ENCODE measurements at places on chromosomes 1 and 21. TPM values are rescaled to one million over a fixed set of nuclear protein-coding genes. Genes with fewer than 3 reads are reported as not detected.

AUNIP gene
- total RNA-seq: 5.9 TPM

GPR25 gene
- total RNA-seq: not detected

BGLAP gene
- not detected for total RNA-seq

GRCh38 chr21:16912075-16912474, 600.8 kb upstream of the CXADR start:
- H3K4me3 ChIP-seq: no peak overlapping the region
- DNase-seq: no peak
- no peaks in the 10 kb centered on the region for H3K36me3 ChIP-seq
- no peaks in the 10 kb centered on the region for H3K27me3 ChIP-seq
- H3K27ac ChIP-seq: peak overlapping the region; percentile 55

GRCh38 chr1:219993554-219994433, 52.5 kb downstream of the EPRS1 start:
- H3K36me3 ChIP-seq: peaks cover 24% of the 10 kb centered on the region
- H3K4me1 ChIP-seq: no peaks in the 10 kb centered on the region
- H3K27ac ChIP-seq: no peak overlapping the region
- no peak for DNase-seq
- no peak overlapping the region for H3K4me3 ChIP-seq

DNA sequence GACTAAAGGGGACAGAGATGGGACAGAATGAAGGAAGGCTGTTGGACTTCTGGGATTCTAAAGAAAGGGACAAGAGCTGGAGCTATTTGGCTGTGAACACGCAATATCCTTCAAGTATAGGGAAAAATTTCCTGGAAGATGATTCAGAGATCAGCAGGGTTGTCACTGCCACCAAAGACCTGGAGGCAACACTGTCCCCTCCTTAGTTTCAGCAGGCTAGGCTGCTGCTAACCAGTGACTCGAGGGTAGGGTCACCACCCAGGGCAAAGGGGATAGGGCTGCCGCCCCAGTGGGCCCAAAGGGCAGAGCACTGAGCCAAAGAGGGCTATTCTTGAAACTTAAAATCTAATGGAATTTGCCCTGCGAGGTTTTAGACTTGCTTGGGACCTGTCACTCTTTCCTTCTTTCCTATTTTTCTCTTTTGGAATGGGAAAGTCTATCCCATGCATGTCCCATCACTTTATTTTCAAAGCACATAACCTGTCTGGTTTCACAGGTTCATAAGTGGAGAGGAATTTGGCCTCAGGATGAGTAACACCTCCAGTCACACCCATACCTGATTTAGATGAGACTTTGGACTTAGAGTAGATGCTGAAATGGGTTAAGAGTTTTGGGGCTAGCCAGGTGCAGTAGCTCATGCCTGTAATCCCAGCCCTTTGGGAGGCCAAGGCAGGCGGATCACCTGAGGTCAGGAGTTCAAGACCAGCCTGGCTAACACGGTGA, 11.9 kb downstream of the IFNLR1 start:
- H3K27ac ChIP-seq: no peak overlapping the region
- H3K4me3 ChIP-seq: no peak overlapping the region
- no peaks in the 10 kb centered on the region for H3K27me3 ChIP-seq
- no peak for DNase-seq

GRCh38 chr1:53130878-53131589, 11.4 kb downstream of the SLC1A7 start:
- H3K27ac ChIP-seq: no peak overlapping the region
- DNase-seq: no peak
- peaks cover 33% of the 10 kb centered on the region for H3K4me1 ChIP-seq

DNA sequence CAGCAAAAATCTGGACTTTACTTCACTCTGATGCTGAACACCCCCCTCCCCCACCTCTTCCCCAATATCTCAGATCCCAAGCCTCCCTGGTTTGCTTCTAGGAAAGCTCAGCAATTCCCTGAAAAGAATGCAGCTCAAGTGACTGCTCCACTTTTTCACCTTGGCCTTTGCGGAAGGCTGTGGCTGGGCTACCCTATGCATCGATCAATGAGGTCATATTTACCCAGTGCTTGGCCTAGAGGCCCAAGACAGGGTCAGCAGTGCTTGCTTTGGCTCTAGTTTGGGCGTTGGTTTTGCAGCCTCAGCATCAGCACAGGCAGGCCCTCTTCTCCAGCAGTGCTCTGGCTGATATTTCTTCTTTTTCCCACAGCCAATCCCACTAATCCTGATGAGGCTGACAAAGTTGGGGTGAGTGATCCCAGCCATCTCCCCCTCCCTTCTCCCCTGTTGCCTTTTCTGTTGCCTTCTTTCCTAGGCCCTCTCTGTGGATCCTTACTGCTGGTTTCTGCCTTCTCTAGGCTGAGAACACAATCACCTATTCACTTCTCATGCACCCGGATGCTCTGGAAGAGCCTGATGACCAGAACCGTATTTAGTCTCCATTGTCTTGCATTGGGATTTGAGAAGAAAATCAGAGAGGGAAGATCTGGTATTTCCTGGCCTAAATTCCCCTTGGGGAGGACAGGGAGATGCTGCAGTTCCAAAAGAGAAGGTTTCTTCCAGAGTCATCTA, 14.2 kb downstream of the FCGR2B start:
- H3K4me1 ChIP-seq: no peaks in the 10 kb centered on the region
- H3K4me3 ChIP-seq: no peak overlapping the region
- no peaks in the 10 kb centered on the region for H3K36me3 ChIP-seq

DNA sequence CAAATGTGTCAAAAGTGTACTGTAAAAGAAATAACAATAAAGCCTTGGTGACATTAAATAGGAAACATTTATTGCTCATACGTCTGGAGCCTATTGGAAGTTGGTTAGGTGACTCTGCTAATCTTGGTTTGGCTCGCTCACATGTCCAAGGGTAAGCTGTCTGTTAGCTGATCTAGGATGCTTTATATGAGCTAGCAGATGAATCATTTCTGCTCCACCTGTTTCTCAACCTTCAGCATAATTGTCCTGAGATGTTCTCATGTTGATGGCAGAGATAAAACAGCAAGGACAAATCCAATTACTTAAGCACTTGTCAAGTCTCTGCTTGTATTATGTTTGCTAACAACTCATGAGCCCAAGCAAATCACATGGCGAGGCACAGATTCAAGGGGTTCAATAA, 56.0 kb upstream of the CD53 start:
- H3K27ac ChIP-seq: no peak overlapping the region
- no peak for DNase-seq
- no peaks in the 10 kb centered on the region for H3K36me3 ChIP-seq
- H3K27me3 ChIP-seq: no peaks in the 10 kb centered on the region
